ENCODE measurements at places on chromosomes 16 and 17.

DNA sequence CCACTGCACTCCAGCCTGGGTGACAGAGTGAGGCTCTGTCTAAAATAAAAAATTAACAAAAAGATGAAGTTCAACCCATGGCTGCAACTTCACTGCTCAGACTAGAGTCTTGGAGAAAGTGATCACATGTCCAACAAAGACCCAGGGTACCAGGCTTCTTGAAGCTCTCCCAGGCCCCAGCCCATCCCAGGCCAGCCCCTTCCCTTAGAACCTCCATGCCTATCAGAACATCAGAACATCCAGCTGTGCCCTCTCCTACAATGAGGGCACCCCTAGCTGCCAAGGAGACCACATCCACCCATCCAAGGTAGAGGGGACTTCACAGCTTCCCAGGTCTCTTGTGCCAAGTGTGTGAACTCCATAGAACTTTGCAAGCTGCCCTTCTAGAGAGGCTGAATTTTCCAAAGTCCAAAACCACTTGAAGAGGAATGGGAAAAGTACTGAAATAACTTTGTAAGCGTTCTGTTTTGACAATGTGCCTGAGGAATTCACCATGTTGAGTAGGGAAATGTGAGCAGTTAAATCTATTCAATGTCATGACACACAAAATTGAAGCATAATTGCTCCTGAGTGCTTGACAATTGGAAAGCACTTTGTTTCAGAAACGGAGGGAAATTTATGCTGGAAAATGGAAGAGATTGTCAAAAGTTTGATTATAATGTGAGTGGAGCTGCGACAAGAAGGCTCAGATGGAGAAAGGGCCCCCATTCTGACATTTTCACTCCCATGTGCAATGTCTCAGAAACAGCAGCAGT is 230.4 kb downstream of the ZNF423 start:
- DNase-seq, result no peak

DNA sequence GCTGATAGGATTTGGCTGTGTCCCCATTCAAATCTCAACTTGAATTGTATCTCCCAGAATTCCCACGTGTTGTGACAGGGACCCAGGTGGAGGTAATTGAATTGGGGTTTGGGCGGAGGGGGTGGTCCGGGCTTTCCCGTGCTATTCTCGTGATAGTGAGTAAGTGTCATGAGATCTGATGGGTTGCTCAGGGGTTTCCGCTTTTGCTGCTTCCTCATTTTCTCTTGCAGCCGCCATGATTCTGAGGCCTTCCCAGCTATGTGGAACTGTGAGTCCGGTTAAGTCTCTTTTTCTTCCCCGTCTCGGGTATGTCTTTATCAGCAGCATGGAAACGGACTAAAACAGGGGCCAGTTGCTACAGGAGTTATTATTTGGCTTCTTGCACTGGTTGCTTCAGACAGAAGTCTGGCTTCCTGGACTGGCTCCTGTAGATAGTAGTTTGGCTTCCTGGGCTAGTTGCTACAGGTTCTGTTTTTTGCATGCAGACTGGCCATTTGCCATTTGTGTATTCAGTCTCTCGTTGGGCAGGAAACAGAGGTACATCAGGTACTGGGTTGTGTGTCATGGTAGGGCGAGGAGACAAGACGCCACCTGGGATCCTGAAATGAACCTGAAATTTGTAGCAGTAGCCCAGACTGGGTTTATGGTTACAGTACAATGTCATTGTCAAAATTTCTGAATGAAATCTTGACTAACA is 32.6 kb downstream of the CNTNAP4 start:
- no peak for DNase-seq

GRCh38 chr16:6852643-6853225 is 479.9 kb upstream of the RBFOX1 start:
- DNase-seq, result no peak

- no peak for DNase-seq
Measured at GRCh38 chr17:71438631-71439146, 682.1 kb upstream of the SOX9 start.

Measured in CD4-positive, alpha-beta T cell treated with Interleukin-1 beta for 1 hour (primary cell).